ENCODE measurements at places on chromosomes 5 and 9. TPM values are rescaled to one million over a fixed set of nuclear protein-coding genes. Genes with fewer than 3 reads are reported as not detected.

SLC25A48 gene
- 7.0 TPM for polyA plus RNA-seq

WDR38 gene
- 0.35 TPM for polyA plus RNA-seq

CORO2A gene
- 2.5 TPM for polyA plus RNA-seq

IRGM gene
- polyA plus RNA-seq: 0.40 TPM

CNTNAP3B gene
- polyA plus RNA-seq: 20.2 TPM

SWI5 gene
- 34.2 TPM for polyA plus RNA-seq

GNA14 gene
- 13.7 TPM for polyA plus RNA-seq

GRCh38 chr9:136847088-136847825 lies 2.0 kb upstream of the PHPT1 start:
- no peak for DNase-seq

- DNase-seq: no peak
Observed at GRCh38 chr5:981456-981855, 27.1 kb upstream of the NKD2 start.

DNA sequence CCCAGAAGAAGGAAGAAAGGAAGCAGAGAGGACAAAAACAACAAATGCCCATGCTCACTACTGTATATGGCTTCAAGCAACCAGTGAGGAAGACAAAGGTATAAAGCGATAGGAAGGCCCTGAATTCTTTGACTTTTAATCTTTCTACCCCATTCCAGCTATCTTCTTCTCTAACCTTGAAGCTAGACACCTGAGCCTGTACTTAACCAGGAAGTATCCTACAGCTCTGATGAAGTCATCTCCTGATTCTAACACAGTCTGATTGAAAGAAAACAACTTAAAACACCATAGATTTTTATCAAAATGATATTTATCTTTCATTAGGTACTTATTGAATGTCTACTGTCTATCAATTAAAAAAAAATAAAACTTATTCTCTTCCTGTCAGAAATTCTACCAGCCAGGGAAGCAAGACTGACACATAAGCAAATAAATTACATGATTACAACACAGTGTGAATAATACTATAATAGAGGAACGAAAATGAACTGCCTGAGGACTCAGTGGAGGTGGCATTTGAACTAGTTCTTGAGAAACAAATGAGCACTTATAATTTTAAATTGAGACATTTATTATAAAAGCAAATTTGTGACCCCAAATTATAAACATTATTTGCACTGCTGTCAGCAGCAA lies 123.3 kb upstream of the ELL2 start:
- no peak for DNase-seq

- no peak for DNase-seq
Observed at GRCh38 chr5:134436523-134437339, 25.1 kb upstream of the CDKN2AIPNL start.

DNA sequence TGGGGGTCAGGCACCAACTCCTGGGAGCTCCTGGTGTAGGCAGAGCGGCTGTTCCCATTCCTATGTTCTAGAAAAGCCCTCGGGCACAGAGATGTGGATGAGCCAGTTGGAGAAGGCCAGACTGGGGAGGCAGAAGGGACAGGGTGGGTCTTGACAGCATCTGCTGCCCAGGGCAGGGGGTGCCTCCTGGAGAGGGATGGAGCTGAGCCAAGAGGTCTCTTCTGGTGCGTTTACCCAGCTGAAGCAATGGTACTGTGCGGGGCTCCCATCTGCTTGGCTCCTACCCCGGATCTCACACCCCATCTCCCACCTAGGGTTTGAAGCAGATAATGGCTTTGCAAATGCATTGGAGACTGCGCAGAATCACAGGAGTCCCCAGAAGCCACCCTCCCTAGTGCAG lies 41.3 kb downstream of the SHB start:
- DNase-seq: no peak

DNA sequence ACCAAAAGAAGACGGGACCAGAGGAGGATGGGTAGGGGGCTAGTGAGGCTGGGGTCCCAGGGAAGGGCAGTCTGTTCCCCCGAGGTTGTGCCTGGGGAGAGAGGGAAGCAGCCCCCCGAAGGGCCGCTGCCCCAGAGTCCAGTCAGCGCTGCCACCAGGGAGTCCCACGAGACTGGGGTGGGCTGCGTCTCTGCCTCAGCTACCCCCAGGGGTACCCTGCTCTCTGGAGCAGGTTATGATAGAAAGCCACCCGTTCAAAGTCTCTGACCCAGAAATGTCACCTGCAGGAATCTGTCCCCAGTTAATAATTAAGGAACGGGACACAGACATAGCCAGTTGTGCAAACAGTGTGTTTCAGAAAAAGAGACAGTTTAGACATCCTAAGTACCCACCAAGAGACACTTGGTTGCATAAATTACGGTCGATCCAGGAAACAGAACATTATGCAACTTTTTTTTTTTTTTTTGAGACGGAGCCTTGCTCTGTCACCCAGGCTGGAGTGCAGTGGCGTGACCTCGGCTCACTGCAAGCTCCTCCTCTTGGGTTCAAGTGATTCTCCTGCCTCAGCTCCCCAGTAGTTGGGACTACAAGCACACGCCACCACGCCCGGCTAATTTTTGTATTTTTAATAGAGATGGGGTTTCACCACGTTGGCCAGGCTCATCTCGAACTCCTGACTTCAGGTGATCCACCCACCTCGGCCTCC lies 10.7 kb upstream of the AGPAT2 start:
- no peak for DNase-seq

DNA sequence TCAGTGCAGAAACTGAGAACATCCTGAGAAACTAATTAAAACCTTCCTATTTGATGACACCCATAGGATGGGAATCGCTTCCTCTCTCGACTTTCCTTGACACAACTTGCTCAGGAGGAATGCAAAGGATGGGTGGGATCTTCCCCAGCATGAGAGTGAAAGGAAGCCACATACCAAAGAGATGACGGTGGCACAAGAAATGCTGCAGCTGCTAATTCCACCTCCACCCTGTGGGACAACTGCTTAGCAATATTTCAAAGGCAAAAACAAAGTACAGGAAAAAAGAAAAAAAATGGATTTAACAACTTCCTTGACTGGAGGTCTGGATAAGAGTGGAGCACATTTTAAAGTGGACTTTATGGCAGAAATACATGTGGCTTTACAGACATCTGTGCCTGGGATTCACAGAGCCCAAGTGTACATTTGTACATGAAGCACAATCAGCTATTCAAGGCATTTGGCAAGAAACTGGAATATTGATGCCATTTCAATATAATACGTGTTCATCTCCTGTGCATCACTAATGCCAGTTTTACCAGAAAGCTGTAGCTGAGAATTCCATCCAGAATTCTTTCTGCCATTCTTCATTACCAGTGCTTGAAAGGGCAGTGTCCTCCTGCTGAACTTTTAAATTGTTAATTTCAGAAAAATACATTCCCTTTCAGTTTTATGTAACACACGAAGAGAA lies 359.2 kb upstream of the ACTBL2 start:
- no peak for DNase-seq

- DNase-seq: no peak
Observed at GRCh38 chr5:136209346-136209910, 16.5 kb upstream of the SMIM32 start.

DNA sequence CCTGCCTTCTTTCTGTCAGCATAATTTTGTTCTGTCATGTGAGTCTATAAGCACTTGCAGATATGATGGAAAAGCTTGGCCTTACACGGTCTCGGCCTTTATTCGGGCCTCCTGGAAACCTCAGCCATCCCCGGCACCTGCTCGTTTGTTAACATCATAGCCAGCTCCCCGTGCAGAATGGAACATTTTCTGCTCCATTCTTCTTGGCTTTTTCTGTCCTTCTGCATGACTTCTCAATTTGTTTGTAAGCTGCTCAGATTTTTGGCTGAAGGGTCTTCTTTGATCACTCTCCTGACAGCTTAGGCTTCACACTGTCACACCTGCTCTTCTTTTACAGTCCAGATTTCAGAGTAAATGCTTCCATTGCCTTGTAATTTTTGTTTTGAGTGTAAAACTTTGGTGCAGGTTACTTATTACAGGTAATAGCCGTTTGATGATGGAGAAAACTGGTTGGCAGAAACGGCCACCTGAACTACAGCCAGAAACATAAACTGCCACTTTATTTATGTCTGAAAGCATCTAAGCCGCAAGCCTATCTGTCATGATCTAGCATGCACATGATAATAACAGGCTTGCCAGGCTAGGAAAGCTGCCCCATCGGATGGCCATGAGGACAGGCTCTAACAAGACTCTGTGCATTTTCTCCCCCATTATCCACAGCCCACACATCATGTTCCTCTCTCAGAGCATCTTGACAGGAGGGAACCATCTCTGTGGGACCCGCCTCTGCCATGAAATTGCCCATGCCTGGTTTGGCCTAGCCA lies 197.0 kb downstream of the AOPEP start:
- no peak for DNase-seq

DNA sequence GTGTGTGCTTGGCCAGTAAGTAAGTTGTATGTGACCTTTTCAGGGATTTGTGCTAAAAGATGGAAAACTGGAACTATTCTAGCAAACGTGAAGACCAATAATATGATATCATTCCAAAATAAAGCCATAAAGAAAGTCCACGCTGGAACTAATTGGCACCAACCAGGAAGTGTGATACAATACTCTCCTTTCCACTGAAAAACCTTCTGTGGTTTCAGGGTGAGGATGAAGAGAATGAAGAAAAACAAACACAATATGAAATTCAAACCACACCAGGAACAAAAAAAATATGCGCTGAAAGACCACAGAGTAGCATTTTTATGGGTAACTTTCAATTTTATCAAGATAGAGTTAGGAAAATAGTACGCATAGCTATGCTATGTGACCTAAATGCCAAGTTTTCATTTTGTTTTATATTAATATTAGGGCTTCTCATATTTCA lies 105.8 kb downstream of the EFNA5 start:
- DNase-seq: no peak

- no peak for DNase-seq
Observed at GRCh38 chr9:91383577-91383976, 21.9 kb upstream of the AUH start.

DNA sequence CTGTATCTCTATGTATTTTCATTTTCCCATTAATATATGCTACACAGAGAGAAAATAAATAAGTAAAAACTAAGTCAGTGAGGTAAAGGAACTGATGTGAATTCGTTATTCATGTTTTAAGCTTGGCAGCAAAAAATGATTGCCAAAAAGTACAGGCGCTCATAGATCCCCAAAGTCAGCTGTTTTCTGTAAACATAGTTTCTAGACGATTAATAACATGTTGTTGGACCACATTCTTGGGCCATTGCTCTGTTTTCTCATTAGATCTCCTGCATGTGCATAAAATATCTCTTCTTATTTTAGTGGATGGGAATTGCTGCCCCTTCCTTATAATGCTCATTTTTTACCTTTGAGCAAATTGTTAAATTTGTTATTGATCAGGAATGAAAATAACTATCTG lies 215.2 kb downstream of the TLE1 start:
- DNase-seq: no peak

DNA sequence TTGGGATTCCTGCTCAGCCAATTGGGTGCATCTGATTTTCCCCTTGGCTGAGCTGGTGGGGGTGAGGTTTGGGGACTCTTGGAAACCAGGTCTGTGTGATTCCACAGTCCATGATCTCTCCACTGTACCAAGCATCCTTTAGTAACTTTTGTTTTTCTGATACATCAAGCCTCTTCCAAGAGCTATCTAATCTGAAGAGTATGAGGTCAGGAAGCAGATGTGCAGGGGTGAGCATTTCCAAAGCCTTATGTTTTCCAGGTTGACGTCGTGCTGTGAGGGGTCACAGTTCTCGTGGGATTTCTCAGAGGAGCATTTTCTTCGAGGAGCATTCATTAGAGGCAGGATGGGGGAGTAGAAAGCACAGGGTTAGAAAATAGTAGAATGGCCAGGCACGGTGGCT lies 95.3 kb downstream of the KLF4 start:
- DNase-seq: no peak

DNA sequence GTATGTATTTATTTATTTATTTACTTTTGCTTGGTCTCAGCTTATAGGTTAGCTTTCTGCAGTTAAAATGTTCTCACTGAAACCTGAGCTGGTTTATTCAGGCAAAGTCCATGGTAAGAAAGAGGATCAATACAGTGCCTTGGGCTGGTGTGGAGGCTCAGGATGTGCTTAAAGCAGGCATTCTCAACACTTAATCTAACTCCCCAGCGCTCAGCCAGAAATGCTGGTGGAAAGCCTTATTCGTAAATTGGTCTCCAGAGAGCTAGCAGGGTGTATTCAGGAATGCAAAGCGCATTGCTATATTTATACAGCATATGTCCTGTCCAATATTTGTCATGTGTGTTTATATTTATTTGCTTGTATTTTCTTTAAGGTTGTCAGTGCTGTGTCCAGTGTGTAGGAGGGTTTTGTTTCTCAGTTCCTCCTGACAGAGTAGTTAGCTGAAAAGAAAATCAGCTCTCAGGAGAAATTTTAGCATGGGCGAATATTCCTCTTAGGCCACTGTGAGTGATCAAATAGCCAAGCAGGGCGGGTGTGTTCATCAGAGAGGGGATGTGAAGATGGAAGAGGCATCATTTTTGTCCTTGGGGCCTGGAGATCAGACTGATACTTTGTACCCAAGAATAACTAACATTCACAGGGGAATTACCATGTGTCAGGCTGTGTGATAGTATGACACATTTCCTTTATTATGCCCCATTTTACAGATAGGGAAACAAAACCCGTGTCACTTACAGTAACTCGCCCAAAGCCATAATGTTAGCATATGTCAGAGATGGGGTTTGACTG lies 65.8 kb downstream of the DOCK2 start:
- DNase-seq: no peak

GRCh38 chr9:4334410-4334813 lies 34.5 kb upstream of the GLIS3 start:
- no peak for DNase-seq

DNA sequence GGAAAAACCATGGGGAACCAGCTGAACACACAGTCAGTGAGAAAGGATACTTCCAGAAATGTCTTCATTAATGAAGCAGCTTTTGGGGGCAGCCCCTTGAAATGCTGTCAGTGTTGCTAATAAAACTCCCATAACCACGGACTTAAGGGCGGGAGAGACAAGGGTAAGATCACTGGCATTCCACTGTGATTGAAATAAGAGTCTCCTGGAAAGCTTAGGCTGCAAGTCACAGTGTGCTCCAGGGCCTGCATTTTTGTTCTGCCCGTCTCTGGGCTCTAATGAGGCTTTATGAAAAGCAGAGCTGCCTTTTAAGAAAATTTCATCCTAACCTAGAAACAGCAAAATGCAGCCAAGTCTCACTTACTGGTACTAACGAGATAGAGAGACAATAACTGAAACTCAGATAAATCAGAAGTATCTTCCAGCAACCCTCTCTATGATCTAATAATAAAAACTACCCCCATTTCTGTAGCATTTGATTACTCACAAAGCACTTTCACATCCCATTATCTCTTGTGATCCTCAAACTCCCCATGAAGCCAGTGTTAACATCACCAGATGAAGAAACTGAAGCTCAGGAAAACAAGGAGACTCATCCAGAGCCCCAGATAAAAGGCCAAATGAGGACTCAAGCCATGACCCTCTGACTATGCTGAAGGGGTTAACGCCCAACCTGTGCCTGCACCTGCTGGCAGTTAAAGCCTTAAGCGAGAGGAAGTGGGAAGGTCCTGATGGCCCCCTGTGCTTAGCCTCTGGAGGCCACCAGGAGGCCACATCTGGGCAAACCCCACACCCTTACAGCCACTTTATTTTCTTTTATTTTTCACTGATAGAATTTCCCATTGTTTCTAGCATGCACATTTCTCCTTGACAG lies 37.5 kb downstream of the SPOCK1 start:
- no peak for DNase-seq
